ENCODE measurements at places on chromosomes 5 and 9.

DNA sequence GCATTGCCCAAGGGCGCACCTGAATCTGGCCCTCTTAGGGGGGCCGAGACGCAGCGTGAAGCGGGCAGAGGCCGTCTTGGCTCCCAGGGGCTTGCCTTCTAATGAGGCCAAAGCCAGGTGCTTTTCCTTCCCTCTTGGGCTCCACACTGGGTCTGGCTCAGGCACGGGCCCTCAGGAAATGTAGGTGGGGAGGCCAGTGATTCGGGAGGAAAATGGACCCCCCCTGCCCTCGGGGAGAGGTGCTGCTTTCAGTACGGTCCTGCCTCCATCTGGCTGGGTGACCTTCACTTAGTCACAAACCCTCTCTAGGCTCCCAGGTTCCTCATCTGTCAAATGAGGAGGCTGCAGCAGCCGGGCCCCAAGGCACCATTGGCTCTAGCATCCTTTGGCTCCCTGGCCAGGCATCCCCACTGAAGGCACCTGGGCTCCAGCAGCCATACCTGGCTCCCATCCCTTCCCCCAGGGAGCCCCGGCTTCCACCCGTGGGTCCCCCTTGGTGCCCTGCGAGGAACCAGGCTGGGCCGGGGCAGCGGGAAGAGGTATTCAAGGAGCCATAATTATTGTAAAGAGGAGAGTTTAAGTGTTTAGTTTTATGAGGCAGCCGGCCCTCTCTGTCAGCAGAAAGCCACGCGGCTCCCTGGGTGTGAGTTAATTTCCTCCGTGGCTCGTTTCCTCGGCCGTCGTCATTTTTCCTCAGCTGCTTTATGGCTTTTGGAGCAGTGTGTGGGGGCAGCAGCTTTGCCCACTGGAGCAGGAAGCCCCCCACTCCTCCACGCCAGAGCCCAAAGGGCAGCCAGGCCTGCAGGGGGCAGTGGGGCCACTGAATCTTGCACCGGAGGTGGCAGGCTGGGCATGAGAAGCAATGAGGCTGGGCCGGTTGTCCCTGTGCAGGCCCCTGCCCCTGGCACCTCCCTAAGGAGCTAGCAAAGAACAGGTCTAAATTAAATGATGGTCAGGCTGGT lies 24.9 kb upstream of the UNC5A start:
- DNase-seq: no peak

DNA sequence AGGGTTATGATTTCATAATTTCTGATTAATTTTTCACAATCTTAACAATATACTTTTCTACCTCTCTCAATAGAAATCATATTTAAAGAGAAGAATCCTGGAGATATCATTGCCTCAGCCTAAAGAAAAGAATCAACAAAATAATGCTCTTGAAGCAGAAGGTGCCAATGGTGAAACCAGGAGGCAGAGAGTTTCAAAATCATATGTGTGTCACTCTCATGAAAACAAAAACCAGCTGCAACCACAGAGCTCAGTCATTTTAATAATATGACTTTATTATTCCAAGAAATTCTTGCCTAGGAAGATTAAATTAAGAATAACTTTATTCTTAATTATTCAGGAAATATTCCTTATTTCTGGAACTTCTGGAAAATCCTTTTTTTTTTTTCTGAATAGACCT lies 266.8 kb upstream of the ACTBL2 start:
- no peak for DNase-seq

- no peak for DNase-seq
These were observed 32.6 kb downstream of the SPATA31D1 start for GRCh38 chr9:82021198-82021597.

GRCh38 chr5:172885597-172886340 lies 51.7 kb downstream of the ERGIC1 start:
- no peak for DNase-seq

DNA sequence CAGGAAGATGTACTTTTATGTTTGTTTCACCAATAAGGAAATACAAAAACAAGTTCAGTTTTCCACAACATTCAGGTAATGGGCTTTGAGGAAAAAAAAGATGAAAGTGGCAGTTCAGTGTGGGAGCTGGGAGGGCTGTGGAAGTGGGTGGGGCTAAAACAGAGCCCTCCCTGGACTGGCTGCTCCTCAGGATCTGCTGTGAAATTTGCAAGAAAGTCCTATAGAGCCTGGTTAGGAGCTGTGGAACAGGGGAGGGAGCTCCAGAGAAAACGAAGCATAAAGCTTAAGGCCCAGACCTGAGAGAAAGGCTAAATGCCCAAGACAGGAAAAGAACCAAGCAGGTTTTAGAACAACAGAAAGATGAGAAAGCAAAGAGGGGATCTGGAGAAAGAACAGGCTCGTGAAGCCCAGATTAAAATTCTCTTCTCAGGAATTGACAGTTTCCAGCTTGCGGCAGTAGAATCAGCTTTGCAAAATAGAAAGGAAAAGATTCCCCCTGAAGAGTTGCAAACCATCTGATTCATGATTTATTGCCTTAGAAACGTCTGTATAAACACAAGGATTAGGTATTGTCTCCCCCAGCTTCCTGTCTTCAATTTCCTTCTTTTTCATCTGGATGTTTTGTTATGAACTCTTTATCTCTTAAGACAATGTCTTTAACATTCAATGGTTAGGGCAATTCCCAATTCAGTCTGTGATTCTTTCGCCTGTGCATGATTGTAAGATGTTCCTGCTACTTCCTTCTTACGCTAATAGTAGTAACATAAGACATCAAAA lies 26.3 kb upstream of the CRHBP start:
- no peak for DNase-seq

GRCh38 chr9:121612511-121612998 lies 38.9 kb upstream of the DAB2IP start:
- no peak for DNase-seq

- DNase-seq: no peak
These were observed 82.5 kb downstream of the ADCY2 start for GRCh38 chr5:7478459-7478858.

DNA sequence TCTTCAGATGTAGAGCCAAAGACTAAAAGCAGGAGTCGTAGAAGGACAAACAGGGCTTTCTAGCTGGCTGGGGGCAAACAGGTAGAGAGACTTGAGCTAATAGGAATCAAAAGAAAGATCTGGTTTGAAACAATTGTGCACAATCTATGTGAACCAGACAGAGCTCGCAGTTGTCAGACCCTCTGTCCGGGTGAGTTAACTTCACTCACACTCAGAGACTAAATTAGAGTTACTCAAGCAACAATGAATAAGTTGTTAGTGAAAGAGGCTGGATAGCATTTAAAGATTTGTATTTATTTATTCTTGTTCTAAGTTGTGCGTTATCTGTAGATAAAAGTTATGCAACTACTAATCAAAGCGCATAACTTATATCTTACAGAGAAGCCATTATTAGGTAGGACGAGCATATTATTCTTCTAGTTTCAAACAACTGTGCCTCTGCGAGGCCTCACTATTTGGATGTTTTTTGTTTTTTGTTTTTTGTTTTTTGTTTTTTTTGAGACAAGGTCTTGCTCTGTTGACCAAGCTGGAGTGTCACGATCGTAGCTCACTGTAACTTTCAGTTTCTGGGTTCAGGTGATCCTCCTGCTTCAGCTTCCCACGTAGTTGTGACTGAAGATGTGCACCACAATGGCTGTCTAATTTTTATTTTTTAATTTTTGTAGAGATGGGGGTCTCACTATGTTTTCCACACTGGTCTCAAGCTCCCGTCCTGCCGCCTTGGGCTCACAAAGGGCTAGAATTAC lies 13.2 kb upstream of the LNPEP start:
- DNase-seq: no peak

GRCh38 chr9:113621309-113621791 lies 157.8 kb downstream of the RGS3 start:
- DNase-seq: no peak

DNA sequence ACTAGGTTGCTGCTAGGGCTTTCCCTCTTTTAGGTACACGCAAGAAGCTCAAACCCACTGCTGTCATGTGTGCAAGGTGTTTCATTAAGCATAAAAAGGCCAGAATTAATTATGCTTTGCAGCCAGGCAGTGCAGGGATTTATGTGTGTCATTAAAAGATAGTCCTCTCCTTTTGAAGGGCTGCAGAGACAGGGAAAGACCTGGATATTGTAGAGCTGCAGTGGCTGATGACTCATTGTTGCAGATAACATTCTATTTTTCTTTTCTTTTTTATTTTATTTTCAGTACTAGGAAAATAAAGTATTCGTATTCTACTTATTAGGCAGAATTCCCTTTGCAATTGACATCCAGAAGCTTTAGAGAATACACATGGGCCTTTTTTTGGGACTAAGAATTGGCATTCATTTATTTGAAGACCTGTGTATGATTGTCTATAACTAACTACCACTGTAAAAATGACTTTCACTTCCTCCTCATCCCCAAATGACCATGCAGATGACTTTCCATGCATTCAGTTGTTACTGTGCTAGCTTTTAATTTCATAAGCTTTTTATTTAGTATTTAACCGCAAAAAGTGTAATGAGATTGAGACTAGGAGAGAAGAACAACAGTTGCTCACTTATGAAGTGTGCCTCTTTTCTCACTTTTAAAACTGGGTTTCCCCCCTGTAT lies 113.0 kb downstream of the PAM start:
- no peak for DNase-seq

DNA sequence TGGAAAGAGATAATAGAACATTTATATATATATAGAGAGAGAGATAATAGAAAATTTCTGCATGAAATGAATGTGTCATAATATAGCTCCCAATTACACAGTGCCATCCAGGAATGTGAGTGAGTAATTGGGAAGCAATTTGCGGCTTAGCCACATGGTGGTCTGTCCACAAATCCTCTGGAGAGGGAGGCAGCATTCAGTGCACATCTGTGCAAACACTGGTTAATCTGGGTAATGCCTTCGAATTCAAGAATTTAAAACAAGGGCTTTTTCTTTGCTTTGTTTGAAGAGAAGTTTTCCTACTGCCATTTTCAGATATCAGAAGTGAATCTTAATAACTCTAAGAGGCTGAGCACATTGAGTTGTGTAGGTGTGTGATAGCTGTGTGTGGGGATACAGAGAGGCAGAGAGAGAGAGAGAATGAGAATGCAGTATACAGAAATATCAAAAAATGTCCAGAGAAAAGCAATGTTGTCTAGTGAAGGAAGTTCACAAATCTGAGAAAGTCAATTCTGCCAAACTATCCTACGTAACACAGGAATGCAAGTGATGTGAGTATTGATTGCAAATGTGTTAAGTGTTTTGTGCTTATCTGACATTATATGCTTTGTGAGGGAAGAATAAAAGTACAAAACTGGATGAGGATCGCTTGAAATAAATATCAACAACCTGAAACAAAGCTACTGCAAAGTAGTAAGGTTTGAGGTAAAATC lies 134.6 kb downstream of the EDIL3 start:
- DNase-seq: no peak

DNA sequence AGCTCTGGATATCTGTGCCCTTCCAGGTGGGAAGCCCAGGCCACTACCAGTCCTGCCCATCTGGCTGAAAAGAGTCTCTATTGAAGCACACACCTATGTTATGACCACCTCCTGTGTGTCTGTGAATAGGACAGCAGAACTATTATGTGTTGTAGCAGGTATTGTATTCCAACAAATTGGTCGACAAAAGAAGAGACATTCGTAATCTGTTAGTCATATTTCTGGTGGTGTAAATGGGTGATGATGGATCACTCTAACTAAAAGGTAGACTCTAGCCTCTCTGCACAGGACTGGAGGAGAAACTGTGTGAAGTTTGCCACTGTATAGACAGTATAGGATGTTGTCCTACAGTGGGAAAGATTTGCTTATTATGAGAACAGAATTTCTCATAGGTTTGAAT lies 416.1 kb downstream of the TMEM38B start:
- DNase-seq: no peak

DNA sequence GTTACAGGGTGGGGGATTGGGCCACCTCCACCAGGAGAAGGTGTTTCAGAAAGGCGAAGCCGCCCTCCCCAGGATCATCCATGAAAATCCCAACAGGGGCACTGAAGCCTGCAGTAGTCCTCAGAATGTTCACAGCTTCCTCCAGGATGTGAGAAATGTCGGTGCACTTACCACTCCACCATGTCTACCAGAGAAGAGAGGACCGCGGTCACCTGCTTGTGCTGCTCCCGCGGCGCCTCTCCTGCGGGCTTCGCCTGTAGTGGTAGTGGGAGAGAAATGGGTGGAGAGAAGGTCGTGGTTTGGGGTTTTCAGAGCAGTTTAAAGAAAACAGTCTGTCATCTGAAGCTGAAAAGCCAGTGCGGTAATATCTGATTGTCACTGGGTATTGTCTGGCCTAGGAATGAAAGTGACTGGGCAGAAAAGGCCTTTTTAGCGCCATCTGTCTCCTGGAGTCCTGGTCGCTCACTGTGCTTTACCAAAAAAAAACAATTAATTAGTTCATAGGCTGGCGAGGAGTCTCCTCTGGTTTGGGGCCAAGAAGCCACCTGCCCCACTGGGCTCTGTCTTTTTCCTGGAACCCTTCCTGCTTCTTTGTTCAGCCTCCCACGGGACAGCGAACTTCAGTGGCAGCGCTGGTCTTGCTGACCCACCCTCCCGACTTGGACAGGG lies 23.0 kb upstream of the PPP1R26 start:
- DNase-seq: no peak

All from stimulated activated CD8-positive, alpha-beta memory T cell treated with anti-CD3 and anti-CD28 coated beads, Interleukin-12 subunit alpha, Interleukin-12 subunit beta, amount 100 ng/mL, for 1 hour (primary cell).